ENCODE measurements at places on chromosomes 3 and 15.

DNA sequence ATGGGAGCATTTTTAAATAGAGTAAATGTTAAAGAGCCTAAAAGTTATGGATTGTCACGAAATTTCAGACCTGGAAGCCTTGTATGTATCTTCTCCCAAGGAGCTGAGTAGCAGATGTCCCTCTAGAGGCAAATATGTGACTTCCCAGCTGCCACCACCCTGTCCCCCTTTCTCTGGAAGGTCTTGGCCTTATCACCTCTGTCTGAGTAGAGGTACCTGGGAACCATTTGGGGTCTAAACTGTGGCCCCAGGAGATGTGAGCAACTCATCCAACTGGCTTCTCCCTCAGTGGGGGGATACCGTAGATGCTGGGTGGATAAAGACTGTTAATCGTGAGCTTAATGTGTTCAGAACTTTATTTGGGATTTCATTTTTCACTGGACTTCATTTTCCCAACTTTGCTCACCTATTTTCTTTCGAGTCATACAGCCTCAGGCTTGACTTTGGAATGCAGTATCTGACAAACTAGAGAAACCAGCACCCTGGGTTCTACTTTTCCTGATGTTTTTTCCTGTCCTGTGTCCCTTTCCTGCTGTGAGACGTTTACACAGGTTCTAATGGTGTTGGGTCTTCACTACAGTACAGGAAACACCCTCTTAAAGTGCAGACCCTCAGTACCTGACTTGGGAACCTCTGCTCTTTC is 53.3 kb upstream of the CCR4 start:
- no peak for DNase-seq

DNA sequence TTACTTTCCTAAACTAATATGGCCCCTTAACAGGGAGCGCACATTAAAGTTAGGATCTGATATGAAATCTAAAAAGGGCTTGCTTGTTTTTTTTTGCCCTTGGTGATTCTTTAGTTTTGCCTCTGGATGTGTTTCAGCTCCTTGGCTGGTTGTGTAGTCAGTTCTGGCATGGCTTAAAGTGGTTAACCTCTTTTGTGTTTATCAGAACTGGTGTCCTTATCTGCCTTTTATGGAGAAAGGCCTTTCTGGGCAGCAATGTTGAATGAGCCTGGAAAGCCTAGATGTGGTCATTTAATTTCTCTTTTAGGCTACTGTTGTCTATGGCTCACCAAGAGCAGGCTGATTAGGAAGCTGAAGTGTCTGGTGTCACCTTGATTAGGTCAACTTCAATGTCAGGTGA is 254.5 kb upstream of the ROPN1 start:
- no peak for DNase-seq

DNA sequence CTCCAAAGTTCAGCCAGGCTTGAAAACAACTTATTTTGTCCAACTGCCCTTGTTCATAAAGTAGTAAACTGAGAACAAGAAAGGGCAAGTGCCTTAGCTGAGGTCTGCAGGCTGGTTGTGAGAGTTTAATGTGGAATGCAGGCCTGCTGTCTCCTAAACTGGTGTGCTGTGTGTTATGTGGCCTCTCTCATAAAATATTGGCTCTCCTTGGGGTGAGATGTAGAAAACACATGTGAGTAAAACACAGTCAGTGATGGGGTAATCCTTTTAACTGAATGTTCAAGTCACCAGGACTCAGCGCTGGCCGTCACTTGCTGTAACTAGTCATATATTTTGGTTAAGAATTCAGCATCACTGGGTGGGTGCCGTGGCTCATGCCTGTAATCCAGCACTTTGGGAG is 7.1 kb upstream of the ST6GAL1 start:
- no peak for DNase-seq

DNA sequence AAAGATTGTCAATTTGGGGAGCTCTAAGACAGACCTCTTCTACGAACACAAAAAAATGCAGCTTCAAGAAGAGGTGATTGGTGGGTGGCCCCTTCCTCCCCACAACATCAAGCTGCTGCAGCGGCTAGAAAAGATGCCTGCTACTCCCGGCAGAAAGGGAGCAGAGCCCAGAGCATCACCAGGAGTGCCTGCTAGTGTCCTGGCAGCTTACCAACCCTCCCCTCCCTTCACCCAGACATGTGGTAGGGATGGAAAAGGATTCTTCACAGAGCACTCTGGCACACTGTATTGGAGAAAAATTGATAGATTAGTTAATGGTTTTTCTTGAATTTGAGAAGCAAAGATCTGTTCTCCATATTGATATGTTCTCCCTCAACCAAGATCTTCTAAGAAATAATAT is 10.8 kb downstream of the IP6K1 start:
- DNase-seq, result no peak

DNA sequence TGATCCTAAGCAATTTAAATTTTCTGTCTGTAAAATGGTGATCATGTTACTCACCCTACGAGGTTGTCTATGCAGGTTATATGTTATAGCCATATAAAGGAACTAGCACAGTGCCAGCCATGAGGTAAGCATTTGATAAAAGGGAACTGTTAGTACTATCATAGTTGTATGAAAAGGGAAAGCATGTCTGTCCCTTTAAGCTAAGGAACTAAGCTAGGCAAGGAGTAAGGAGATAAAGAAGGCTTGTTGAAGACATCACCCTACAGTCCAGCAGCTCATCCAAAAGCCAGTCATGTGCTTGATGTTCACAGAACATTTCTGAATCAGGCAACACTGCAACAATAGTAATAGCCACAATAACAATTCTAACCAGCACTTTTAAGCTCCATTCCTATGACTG is 243.9 kb downstream of the ZBTB20 start:
- no peak for DNase-seq

GRCh38 chr3:72973786-72974185 is 22.8 kb upstream of the PPP4R2 start:
- no peak for DNase-seq

DNA sequence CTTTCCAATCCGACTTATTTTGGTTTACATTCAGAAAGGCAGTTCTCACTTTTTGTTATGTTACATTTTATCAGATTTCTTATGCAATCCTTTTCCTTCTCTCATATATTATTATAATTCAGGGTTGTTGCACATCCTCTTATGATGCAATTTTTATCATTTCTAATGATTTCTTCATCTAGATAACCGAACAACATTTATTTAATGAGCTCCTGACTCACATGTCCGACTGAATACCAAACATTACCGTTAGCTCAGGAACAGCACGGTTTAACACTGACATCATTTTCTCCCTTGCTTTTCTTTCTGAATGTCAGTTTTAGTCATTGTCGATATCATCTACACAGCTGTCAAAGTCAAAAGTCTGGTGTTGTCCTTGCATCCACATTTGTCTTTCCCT is 199.2 kb downstream of the BCHE start:
- no peak for DNase-seq

- DNase-seq, result no peak
These were observed 134.6 kb downstream of the CMSS1 start for GRCh38 chr3:99952306-99952705.

DNA sequence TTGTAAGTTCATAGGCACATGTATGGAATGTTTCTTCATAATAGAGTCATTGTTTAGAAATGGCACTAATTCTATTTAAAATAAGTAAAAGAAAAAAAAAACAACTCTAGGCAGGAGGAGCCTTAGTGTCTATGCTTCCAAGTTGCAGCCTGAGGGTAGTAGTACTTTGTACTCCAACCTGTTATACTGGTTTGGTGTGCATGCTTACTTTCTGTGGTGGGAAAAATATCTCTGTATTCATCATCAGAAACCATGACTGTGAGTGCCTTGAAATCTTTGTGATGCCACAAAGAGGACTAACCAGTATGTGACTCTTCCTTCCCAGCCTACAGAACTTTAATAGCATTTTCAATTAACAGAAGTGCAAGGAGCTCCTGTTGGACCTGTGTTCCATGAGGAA is 4.4 kb downstream of the NAALADL2 start:
- no peak for DNase-seq

DNA sequence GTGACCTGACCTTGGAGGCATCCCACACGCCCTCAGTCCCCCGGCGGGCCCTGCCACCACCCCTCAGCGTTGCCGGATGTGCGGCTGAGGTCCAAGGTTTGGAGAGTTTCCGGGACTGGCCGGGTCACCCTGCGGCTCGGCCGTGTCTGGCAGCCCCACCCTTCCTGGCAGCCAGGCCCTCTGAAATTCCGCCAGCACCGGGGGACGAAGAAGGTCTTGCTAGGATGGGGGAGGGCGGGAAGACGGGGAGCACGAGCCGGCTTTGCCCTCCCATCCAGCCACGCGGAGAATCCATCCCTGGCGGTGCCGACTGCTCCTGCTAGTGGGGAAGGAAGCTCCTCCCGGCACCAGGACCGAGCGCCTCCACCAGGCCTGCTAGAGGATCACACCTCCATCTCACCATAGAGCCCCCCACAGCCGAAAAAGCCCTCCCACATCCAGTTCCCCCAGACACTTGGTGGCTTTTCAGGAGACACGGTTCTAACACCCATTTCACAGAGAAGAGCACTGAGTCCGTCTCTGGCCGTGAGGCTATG is 81.5 kb downstream of the CPN2 start:
- DNase-seq, result peak; percentile 57

DNA sequence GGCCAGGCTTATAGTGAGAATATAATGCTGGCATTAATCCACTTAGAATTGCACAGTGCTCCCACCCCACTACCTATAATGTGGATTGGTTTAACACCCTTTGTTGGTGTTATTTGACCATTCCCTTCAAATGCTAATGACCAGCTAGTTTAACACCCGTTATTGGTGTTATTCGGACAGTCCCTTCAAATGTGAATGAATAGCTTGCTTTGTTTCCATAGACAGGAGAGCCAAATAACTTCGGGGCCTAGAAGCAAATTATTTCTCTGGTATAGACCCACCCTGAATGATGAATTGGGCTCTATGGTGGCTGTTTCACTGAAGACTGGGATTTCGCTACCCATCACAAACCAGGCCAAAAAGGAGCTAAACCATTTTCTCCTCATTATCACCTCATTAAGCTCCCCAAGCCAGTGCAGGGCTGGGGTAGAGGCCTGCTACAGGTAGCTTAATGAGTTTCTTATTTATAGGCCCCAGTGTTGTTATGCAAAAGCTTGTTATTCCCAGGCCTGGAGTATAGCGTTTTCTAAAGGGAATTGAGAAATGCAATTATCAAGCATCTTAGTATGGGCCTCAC is 494.1 kb upstream of the DPH6 start:
- DNase-seq, result no peak

GRCh38 chr3:184231671-184232070 is 2.3 kb downstream of the VWA5B2 start:
- no peak for DNase-seq

DNA sequence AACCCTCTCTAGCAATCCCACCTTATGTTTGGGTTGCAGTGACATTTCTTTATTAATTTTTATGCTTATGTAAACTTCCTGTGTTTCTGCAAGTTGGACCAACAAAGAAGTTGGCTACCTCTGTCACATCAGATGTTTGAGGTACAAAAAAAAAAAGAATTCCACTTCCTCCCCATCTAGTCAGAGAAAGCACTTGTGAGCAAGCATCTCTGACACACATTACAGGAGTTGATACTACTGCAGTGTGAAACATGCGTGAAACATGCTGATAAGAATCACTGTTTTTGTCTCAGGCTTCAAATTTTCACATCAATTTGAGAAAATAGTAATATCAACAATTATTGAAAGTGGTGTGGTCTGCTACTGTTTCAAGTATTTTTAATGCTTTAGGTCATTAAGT is 1.3 kb downstream of the SCAANT1 start:
- DNase-seq, result no peak

DNA sequence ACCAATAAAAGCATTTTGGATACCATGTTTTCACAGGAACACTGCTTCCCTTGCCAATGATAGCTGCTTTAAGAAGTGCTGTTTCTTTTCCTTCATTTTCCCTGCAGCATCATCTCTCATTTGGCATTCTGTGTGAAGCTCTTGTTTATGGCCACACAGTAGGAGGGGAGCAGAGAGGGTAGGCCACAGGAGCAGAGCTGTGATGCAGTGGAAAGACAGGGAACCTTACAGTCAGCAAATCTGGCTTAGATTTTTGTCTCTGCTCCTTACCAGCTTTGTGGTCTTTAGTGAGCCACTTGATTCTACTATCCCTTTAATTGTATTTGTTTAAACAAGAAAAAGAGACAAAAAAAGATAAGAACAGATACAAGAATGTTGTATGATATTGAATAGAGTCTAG is 138.7 kb downstream of the RPL22L1 start:
- DNase-seq, result no peak

- DNase-seq, result no peak
These were observed 12.9 kb upstream of the TXNRD3 start for GRCh38 chr3:126667631-126668449.

DNA sequence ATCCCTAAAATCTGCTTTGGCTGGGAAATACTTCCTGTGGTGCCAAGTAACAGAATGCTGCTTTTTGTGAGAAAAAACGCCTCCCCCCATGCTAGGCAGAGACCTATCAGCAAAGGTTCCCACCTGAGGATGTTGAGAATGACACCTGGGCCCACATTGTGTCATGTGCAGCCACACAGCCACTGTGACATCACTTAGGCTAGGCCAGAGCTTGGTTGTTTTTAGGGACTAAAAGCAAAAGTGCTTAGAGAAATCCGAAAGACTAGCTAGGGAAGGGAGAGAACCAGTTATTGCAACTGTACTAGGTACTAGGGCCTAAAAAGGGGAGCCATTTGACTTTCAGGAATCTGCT is 6.2 kb downstream of the ZDHHC3 start:
- no peak for DNase-seq

DNA sequence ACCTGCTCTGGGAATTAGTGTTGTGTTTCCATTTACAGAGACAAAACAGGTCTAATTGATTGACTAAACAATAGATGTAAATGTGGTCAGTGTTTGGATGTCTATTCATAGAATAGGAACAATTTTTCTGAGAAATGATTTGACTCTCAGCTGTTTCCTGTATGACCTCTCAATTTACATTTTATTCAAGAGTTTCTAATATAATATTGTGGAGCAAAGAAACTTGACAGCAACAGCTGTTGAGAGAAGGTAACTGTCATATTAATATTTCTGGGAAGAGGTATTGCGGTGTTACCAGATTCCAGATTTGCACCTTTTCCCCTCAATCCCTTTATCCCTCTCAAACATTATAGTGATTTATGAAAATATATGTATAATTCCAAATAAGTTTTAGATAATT is 3.7 kb upstream of the NR1I2 start:
- no peak for DNase-seq

DNA sequence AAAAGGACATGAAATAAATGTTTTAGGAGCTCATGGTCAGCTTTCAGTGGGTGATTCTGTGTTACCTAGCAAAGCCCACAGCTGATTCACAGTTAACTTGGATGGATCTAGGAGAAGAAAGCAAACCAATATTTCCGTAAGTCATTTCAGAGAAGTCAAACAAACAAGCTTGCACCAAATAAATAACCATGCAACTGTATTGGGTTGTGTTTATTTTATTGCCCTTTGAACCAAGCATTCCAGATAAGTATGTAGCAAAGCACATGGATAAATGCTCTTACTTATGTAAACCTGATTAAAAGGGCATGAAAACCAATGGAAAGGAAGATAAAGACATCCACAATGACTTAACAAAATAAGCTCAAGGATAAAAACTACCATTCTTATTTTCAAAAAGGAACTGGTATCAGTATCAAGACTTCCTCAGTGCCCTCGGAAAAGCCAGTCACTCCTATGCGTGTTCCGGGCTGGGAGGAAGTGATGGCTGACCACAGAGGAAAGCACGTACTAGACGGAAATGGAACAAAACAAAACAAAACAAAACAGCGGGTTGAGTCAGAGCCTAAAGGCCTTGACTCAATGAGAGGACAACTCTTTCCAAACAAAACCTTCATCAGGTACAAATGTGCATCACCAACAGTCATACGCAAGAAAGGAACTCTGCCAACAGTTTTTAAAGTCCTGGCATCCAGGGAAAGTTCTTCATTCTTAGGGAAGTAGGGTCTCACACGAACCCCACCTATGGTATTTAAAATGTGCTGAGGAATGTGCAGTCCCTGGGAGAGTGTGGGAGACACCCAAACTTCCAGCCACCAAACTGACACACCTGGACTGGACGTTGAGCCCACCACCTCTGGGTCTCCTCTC is 103.3 kb downstream of the SNRK start:
- no peak for DNase-seq

Measured in K562 (cell line).